ENCODE measurements at places on chromosomes 1 and 21. TPM values are rescaled to one million over a fixed set of nuclear protein-coding genes. Genes with fewer than 3 reads are reported as not detected.

DNA sequence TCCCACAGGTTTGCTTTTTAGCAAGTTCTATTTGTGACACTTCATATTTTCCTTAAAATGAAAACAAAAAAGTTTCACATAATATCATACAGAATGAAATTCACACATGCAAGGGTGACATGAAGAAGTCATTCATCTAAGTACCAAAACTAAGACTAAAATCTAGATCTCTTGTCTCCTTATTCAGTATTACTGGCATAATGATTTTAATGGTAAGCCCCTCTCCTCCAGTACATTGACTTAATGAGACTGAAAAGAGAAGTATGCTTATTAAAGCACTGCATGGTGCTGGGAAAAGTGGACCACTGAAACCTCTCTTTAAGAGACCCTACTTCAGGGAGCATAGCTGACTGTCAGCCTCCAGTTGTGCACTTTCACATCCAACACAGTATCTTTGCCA is 99.5 kb downstream of the NEGR1 start:
- H3K27me3 ChIP-seq, result no peaks in the 10 kb centered on the region
- H3K36me3 ChIP-seq, result no peaks in the 10 kb centered on the region
- H3K27ac ChIP-seq, result no peak overlapping the region
- peaks cover 7% of the 10 kb centered on the region for H3K4me1 ChIP-seq
- no peak overlapping the region for H3K4me3 ChIP-seq
- DNase-seq, result no peak

DNA sequence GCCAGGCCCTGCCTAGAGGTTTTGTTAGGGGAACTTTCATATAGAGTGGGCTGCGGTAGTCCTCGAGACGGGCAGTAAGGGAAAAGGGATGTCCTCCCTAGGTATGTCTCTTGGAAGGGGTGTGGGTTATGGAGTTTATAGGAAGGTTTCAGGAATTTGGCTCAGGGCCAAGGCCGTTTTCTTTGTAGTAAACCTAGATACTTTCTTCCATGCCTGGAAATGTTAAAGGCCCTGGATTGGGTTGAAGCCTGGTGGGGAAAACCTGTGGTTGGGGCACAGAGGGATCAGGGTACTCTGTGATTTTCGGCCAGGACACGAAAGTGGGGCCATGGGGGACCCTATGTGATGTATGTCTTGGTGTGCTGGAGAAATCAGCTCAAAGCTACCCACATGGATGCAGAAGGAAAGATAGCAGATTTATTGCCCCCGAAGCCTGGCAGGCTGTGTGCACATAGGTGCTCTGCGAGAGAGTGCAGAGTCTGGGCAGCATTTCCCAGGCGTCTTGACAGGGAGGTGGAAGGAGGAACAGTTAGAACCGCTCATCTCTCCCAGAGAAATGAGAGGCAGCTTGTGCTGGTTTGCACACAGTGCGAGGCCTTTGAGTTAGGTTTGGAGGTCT is 1.7 kb downstream of the SNAP47 start:
- H3K27me3 ChIP-seq, result no peaks in the 10 kb centered on the region
- no peak overlapping the region for H3K4me3 ChIP-seq
- peaks cover 3% of the 10 kb centered on the region for H3K36me3 ChIP-seq
- no peak for DNase-seq
- H3K27ac ChIP-seq, result no peak overlapping the region

RNPC3 gene
- total RNA-seq, result 4.4 TPM

- no peaks in the 10 kb centered on the region for H3K27me3 ChIP-seq
- H3K36me3 ChIP-seq, result no peaks in the 10 kb centered on the region
- peak; percentile 77 for DNase-seq
- no peak overlapping the region for H3K27ac ChIP-seq
- no peak overlapping the region for H3K4me3 ChIP-seq
- peaks cover 9% of the 10 kb centered on the region for H3K4me1 ChIP-seq
Measured at GRCh38 chr1:78483903-78484302, 6.9 kb upstream of the PTGFR start.

DNA sequence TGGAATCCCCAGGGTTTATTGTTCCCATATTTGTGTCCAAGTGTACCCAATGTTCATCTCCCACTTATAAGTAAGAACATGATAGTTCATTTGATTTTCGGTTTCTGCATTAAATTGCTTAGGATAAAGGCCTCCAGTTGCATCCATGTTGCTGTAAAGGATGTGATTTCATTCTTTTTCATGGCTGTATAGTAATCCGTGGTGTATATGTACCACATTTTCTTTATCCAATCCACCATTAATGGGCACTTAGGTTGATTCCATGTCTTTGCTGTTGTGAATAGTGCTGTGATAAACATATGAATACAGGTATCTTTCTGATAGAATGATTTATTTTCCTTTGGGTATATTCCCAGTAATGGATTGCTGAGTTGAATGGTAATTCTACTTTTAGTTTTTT is 20.0 kb upstream of the BATF3 start:
- H3K36me3 ChIP-seq, result no peaks in the 10 kb centered on the region
- no peak overlapping the region for H3K27ac ChIP-seq
- DNase-seq, result no peak
- no peaks in the 10 kb centered on the region for H3K27me3 ChIP-seq
- no peak overlapping the region for H3K4me3 ChIP-seq
- peaks cover 7% of the 10 kb centered on the region for H3K4me1 ChIP-seq

GRCh38 chr1:221053889-221054288 is 174.6 kb downstream of the HLX start:
- no peak overlapping the region for H3K27ac ChIP-seq
- H3K4me3 ChIP-seq, result no peak overlapping the region
- H3K36me3 ChIP-seq, result no peaks in the 10 kb centered on the region
- no peaks in the 10 kb centered on the region for H3K4me1 ChIP-seq
- no peaks in the 10 kb centered on the region for H3K27me3 ChIP-seq
- DNase-seq, result no peak

DNA sequence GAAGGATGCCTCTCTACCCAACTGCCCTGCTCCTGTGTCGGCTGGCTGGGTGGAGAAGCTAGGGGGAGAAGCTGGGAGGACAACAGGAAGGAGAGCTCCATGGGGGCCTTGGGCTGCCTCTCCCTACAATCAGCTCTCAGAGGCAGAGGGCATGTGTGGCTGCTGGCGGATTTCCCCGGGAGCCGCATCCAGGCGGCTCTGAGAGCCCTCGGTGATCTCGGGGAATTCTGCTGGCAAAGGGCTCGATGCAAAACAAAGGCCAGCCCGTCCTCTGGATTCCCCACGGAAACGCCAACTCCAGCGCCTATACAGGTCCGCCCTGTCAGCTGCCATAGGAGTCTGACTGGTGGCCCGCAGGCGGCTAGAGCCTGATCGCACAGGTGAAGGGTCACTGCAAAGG is 26.4 kb upstream of the EVA1B start:
- peaks cover 18% of the 10 kb centered on the region for H3K36me3 ChIP-seq
- no peaks in the 10 kb centered on the region for H3K27me3 ChIP-seq
- peak; percentile 51 for DNase-seq
- peak overlapping the region; percentile 98 for H3K27ac ChIP-seq
- H3K4me1 ChIP-seq, result peaks cover 48% of the 10 kb centered on the region

FCRL1 gene
- not detected for total RNA-seq

KCNK2 gene
- 145 TPM for total RNA-seq

DNA sequence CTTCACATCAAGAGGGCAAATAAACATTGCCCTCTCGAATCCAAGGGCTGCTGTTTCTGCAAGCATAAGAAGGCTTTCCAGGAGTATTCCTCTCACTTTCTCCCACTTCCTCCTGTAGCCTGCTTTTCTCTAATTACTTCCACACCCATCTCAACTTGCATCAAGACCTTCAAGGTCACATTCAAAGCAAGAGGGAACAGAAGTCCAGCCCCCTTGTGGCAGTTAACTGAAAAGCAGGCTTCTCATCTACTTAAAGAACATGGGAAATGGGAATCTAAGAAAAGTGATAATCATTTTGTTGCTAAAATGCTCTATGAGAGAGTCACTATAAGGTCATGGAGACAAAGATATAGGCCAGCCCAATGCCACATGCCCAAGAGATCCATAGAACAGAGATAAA is 874.4 kb downstream of the KCNT2 start:
- no peak overlapping the region for H3K4me3 ChIP-seq
- peaks cover 3% of the 10 kb centered on the region for H3K4me1 ChIP-seq
- no peaks in the 10 kb centered on the region for H3K36me3 ChIP-seq
- no peak overlapping the region for H3K27ac ChIP-seq
- no peaks in the 10 kb centered on the region for H3K27me3 ChIP-seq

- no peaks in the 10 kb centered on the region for H3K27me3 ChIP-seq
- peak within 1 kb of the TSS; percentile 77 for H3K27ac ChIP-seq
- H3K4me3 ChIP-seq, result peak within 1 kb of the TSS; percentile 90
- DNase-seq, result peak; percentile 97
Measured at GRCh38 chr1:197902454-197903195, at the start of gene C1orf53. Gene C1orf53 (plus strand): TSS chr1:197902630. CDS start chr1:197902650, 20 bp downstream.

GRCh38 chr1:232183266-232183800 is 446.6 kb downstream of the SIPA1L2 start:
- no peaks in the 10 kb centered on the region for H3K27me3 ChIP-seq
- H3K4me3 ChIP-seq, result no peak overlapping the region
- no peaks in the 10 kb centered on the region for H3K4me1 ChIP-seq
- no peak for DNase-seq
- H3K27ac ChIP-seq, result no peak overlapping the region

Data from GM23248 (cell line).